ENCODE measurements at places on chromosomes 3 and 15.

DNA sequence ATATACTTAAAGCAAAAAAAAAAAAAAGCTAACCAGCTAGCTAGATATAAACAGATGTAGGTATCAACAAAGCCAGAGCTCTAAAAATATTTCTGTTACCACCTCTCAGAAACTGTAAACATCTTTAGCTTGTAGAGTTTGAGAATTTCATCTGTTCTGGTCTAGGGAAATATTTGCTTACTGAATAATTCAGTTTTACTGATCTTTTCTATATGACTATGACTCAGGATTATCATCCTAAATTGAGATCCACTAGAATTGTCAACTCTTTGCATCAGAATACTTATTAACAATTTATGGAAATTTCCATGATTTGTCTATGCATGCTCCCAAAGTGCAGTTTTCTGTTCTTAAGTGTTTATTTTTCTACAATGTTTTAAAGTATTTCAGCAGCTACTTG is 517.3 kb downstream of the DIPK2A start:
- no peak for DNase-seq

- no peak for DNase-seq
Observed at GRCh38 chr15:40065166-40065565, 26.2 kb upstream of the SRP14 start.

- no peak for DNase-seq
Observed at GRCh38 chr15:71242292-71242691, 127.0 kb downstream of the THSD4 start.

GRCh38 chr15:34855413-34855812 is 60.1 kb upstream of the ACTC1 start:
- DNase-seq = no peak

GRCh38 chr15:94250801-94251200 is 19.4 kb downstream of the MCTP2 start:
- no peak for DNase-seq

DNA sequence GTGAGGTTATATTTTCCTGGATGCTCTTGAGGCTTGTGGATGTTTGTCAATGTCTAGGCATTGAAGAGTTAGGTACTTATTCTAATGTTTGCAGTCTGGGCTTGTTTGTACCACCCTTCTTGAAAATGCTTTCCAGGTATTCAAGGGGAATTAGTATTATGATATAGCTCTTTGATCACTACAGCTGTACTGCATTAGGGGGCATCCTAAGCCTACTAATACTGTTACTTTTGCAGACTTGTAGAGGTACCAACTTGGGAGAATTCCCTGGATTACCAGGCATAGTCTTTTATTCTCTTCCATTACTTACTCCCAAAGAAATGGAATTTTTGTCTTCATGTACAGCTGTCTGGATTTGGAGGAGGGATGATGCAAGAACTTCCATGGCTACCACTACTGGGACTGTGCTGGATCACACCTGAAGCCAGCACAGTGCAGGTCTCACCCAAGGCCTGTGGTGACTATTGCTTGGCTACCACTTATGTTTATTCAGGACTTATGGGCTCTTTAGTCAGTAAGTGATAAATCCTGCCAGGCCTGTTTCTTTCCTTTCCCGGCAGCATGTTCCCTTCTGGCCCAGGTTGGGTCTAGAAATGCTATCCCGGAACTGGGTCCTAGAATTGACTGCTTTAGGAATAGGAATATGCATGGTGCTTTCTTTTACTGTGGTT is 402.9 kb downstream of the IL20RB start:
- DNase-seq = no peak

All from NCI-H1930 (cell line).